SHP77 (cell line): ENCODE measurements at places on chromosomes 5 and 9.

- DNase-seq = no peak
These were observed 110.5 kb downstream of the TMEM232 start for GRCh38 chr5:110616009-110616408.

DNA sequence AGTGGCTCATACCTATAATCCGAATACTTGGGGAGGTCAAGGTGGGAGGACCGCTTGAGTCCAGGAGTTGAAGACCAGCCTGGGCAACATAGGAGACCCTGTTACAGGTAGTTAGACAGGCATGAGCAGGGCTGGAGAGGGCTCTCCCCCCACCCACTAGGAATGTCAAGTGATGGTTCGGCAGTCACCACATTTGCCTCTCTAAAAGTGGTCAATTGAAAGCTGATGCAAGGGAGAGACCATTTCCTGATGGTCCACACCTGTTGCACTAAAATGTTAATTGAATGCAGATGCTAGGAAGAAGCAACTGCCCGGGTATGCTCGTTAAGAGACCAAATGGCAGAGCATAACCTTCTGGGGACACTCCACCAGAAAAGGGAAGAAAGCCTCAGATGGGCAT, 82.7 kb downstream of the SFXN1 start:
- DNase-seq = no peak

DNA sequence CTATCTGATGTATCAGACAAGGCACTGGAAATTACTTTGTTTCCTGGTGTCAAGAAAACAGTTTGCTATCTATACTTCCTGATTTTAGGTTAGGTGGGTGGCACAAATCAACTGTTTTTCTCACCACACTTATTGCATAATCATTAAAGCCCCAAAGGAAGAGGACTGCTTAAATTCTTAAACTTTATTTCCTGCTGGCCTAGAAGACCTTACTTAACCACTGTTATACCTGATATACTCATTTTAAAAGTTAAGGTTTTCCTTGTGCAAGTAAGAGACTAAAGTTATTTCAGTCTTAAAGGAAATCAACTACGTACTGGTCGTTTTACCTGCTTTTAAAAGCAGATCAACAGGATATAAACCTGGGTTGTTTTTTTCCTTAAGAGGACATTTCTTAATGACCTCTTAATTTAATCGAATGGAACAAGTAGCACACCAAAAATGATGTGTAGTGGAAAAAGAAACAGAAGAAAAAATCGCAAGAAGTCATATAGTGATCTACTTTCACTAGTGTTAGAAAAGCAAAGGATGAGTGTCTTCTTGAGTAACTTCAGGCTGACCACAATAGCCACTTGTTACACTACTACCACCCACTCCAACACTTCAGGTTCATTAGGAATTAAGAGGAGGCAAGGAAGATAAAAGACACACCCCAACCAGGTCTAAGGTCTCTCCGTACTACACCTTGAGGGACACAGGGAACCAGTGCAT, 974 bp downstream of the CLINT1 start:
- DNase-seq = no peak

DNA sequence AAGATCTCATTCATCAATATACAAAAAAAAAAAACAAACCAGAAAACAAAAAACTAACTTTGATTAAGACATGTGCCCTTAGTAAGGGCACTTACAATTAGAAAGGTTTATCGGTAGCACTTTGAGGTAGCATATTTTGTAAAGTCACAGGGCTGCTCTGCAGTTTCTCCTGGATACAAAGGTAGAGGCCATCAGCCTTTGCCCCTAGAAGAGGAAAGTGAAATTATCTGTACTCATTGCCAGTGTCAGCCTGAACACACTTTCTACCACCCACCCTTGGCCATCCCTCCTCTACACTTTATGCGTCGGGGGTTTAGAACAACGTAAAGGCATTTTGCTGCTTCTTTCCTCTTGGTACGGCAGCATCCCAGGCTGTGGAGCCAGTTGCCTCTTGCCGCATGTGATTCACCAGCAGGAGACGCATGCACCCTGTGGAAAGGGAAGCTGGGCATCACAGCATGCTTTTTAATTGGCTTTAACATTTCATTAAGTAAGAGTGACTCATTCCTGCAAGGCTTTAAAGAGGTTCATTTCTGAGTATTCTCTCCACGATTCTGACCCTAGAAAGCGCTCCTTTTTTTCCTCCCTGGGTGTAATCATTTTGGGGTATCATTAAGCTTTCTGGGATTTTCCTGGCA, 84.6 kb downstream of the CEMIP2 start:
- DNase-seq = no peak

GRCh38 chr9:95506428-95506677, 10.4 kb downstream of the PTCH1 start:
- peak; percentile 9 for DNase-seq
